Stimulated activated CD8-positive, alpha-beta memory T cell treated with anti-CD3 and anti-CD28 coated beads, Interleukin-7, amount 100 ng/mL, for 1 hour (primary cell): ENCODE measurements at places on chromosomes 3 and 15.

DNA sequence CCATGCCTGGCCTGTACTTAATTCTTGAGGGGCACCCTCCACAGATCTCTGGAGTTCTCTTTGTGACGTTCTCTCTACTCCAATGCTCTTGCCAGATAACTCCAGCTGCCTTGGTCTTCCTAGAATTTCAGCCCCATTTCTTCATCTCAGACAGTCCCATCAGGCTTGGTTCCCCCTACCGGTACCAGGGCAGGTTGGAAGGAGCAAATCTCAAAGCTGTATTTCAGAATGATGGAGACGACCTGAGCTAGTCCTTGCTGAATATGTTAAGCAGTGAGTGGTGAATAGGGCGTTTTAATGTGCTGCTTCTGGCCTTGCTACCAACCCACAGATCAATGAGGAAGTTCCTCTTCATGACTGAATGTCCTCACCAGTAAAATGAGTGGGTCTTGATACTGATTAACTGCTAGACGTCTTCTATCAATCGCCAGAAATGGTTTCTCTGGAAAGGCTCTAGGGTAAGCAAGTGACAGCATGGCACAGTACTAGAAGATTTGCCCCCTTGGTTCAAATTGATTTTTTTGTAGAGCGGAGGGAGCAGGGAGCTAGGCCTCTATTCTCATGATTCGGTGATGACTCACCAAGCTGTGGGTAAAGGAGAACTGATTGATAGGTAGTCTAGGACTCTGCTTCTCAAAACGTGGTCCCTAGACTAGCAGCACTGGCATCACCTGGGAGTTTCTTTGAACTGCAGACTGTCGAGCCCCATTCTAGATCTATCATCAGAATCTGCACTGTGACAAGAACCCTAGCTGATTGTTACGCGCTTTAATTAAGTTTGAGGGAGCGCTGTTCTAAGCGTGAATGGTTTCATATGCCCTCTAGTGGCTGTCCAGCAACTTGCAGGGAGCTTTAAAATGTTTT, 67.8 kb downstream of the UBP1 start:
- DNase-seq, result no peak

DNA sequence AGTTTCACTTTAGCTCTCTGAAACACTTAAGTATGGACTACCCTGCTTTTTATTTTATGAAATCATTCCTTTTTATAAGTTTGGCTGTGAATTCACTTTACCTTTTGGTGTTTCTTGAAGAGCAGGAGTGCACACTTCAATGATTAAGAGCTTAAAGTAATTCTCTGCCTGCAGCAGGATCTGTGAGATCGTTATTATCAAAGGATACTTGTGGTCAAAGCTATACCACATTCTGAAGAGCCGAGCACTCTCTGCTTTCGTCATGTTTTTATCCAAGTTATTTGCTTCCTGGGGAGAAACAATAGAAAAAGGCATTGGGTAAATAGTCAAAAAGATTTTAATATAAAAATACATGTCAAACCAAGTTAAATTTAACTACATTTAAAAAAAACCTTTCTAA, 243.7 kb downstream of the CHST2 start:
- no peak for DNase-seq

GRCh38 chr3:52092271-52092660, 35.9 kb upstream of the DUSP7 start:
- DNase-seq, result no peak

- DNase-seq, result no peak
Observed at GRCh38 chr3:99523431-99524127, 114.8 kb upstream of the COL8A1 start.

- DNase-seq, result no peak
Observed at GRCh38 chr3:111324645-111325044, 217.4 kb upstream of the CD96 start.
